GM23338 (cell line): ENCODE measurements at places on chromosomes 16 and 17. TPM values are rescaled to one million over a fixed set of nuclear protein-coding genes. Genes with fewer than 3 reads are reported as not detected.

Gene NME3
- total RNA-seq: 73.7 and 95.3 TPM in 2 replicates

Gene LONP2
- total RNA-seq: 23.3 and 25.2 TPM in 2 replicates

Gene TVP23A
- 1.6 and 4.5 TPM in 2 replicates for total RNA-seq

Gene NUBP1
- 22.8 and 29.1 TPM in 2 replicates for total RNA-seq

Gene P2RX5
- 11.6 and 13.6 TPM in 2 replicates for total RNA-seq

Gene ATP2A3
- total RNA-seq: 32.6 and 35.2 TPM in 2 replicates

Gene PIK3R5
- total RNA-seq: 6.7 and 9.4 TPM in 2 replicates

Gene TNFRSF13B
- not detected in 2 replicates for total RNA-seq

Gene WNT9B
- total RNA-seq: 0.17 and 0.62 TPM in 2 replicates
